ENCODE measurements at places on chromosomes 3 and 15.

DNA sequence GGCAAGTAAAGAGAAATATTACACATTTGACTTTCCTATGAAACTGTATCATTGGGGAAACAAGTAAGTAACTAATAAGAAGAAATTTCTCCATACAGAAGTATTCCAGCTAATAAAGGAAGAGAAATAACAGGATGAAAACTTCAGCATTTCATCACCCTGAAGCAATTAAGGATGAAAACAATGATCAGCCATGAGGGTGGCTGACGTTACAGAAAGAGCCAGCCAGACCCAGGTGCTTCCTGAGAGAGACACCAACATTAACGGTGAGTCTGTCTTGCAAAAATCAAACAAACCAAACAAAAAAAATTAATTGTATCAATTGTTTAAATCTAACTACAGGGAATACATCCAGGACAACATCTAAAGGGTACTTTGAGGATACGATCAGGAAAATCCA, 190.0 kb downstream of the ARRDC4 start:
- DNase-seq = no peak

- no peak for DNase-seq
These were observed 79.6 kb downstream of the MLH1 start for GRCh38 chr3:37072892-37073291.

GRCh38 chr3:136982033-136982432, 24.2 kb downstream of the IL20RB start:
- no peak for DNase-seq

DNA sequence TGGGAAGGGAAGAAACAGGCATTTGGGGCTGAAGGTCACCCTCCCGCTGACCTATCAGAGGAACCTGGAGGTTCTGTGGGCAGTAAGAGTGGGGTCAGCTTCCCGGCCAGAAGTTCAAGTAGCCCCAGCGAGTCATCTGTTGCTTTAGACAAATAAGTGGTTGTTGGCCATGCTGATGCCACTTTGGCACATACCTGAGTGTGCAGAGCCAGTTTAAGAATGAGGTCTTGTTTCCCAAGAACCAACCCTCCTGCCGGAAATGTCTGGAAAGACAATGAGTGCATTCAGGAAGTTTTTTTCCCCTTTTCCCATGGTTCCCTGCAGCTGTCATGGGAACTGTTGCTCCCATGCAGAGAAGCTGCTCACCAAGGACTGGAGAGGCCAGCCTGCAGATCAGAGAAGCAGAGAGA, 166.7 kb downstream of the ZNF621 start:
- DNase-seq = no peak

DNA sequence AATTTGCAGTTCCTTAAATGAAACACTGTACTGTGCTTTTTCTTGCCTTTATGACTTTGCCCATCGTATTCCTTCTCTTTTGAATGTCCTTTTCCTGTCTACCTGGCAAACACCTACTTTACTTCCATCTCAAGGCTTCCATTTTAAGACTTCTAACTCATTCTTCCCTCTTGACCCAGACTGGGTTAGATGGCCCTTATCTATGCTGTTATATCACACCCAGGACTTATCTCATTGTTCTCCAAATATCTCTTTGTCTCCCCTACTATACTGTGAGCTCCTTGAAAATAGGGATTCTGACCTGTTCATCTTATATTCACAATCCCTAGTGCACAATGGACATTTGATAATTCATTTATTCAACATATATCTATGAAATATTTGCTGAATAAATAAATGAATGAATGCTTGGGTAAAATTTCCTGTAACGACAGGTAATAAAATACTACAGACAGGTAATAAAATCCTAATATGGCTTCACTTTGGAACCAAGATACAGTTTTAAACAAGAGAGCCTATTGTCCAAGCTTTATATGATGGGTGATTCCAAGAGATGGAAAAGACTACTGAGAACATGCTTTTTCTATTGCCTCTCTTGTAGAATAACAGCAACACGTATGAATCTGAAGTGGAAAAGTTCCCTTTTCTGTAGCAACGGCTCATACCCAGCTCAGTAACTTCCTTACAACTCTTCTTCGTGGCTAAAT, 22.7 kb downstream of the EFL1 start:
- DNase-seq = no peak

- no peak for DNase-seq
These were observed 15.0 kb upstream of the FBLN2 start for GRCh38 chr3:13533885-13534301.

GRCh38 chr3:115666920-115667737, 43.8 kb downstream of the GAP43 start:
- DNase-seq = no peak

- DNase-seq = no peak
These were observed 5.3 kb upstream of the GUCA1C start for GRCh38 chr3:108959017-108959416.

DNA sequence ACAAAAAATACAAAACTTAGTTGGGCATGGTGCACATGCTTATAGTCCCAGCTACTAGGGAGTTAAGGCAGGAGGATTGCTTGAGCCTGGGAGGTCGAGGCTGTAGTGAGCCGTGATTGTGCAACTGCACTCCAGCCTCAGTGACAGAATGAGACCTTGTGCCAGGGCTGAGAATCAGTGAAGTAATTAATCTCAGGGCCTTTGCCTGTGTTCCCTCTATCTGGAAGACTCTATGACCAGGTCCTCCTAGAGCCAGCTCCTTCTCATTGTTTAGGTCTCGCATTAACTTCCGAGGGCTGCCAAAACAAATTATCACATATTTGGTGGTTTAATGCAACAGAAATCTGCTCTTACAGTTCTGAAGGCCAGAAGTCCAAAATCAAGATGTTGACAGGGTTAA, 41.4 kb upstream of the FLNB start:
- DNase-seq = no peak

GRCh38 chr3:5677555-5677954, 490.0 kb downstream of the EDEM1 start:
- DNase-seq = peak; percentile 1

GRCh38 chr15:81146006-81146405, 11.9 kb downstream of the CFAP161 start:
- DNase-seq = no peak

- DNase-seq = no peak
These were observed 399.9 kb downstream of the PDCD6IP start for GRCh38 chr3:34198309-34198708.

- DNase-seq = no peak
These were observed 18.7 kb downstream of the OR5H15 start for GRCh38 chr3:98185180-98185579.

GRCh38 chr15:32859251-32859650, 141.4 kb downstream of the GREM1 start:
- no peak for DNase-seq

GRCh38 chr3:112111785-112112402, 21.2 kb downstream of the GCSAM start:
- peak; percentile 10 for DNase-seq

GRCh38 chr3:30186741-30187219, 419.6 kb upstream of the TGFBR2 start:
- peak; percentile 2 for DNase-seq

DNA sequence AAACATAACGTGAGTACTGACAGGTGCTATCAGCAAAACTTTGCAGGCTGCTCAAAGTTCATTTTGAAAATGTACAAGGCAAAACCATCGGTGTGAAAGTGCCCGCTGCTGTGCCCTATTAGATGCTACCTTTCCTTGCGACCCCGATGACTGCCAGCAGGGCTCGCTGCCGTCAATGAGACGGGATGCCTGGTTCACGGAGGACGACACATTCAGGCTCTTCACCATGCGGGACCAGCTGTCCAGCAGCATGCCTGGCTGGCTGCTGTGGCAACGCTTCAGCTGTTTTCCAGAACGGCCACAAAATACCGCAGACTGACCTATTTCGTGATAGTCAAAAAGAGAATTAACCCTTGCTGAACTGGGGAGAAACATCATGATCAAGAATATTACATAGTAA, 92.7 kb upstream of the OCA2 start:
- peak; percentile 81 for DNase-seq

GRCh38 chr3:88040529-88040928, 18.3 kb downstream of the CGGBP1 start:
- DNase-seq = no peak

DNA sequence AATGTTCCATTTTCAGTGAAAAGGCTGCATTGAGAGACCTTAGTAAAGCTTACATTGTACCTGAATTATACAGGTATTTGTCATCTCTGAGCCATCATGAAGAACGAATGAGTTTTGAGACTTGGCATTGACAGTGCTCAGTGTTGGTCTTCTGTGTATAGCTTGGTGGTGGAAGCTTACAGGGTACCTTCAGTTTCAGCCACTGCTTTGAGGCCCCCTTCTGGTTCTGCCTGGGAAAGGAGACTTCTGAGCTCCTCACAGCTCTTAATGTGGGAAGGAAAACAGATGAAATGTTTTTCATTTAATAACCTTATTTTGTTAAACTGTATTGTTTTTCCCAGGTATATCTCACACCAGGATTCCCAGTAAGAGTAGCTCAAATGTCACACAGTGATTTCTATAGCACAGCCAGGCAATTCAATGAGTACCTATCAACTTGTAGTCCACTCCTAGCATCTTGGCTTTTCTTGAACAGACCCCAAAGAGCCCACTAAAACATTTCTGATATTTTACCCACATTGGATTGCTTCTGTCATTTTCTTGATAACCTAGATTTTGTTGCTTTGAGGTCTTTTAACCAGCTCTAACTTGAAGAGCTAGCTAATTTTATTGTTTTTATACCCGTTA, 5.6 kb downstream of the SERPINI1 start:
- peak; percentile 26 for DNase-seq

DNA sequence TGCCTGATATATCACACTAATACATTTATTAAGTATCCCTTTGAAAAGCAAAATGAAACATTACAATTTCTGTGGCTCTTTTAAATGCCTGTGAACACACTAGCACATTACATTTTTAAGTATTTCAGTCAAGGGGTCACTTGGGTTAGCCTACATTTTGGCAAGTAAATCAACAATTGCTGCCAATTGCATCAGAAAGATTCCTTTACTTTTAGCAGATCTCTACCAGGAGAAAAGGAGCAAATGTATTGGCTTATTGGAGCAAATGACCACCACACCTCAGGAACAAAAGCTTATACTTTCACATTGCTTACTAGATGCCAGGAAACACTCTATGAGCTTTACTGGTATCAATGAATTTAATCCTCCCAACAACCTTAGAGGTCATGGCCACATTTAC, 947.1 kb downstream of the FHIT start:
- no peak for DNase-seq

DNA sequence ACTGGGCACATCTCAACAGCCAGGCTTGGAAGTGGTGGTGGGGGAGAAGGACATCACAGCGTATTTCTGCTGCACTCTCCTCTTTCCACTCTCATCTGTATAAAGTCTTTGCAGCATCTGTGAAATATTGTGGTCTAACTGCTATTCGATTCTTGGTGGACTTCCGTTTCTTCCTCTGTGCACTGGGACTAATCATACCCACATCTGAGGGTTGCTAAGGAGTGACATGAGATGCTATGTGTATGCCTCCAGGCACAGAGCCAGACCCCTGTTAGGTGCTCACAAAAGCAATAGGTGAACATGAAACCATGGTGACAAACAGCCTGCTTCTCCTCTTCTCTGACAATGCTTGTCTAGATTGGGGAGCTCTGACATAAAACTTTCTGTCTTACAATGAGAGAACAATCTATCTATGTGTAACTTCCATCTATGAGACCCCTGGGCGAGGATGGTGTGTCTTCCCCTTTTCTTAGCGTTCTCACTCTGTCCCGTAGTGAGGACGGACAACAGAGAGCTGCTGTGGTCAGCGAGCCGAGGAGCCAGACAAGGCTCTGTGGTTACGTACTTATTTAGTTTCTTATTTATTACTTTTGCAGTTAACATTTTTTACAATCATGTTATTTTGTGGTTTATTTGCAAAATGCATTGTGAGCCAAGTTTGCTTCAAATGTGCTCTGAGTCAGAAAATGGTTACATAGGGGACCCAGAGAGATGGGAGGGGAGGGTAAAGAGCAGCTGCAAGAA, 196.7 kb upstream of the TPRG1 start:
- DNase-seq = no peak

GRCh38 chr3:142888481-142889211, at the start of gene PCOLCE2:
Gene PCOLCE2, minus strand, starts transcription at chr3:142889083. Its CDS starts 187 bp downstream, at chr3:142888896.
- DNase-seq = peak; percentile 4

- DNase-seq = no peak
These were observed 9.0 kb upstream of the APBA2 start for GRCh38 chr15:28876845-28877185.

DNA sequence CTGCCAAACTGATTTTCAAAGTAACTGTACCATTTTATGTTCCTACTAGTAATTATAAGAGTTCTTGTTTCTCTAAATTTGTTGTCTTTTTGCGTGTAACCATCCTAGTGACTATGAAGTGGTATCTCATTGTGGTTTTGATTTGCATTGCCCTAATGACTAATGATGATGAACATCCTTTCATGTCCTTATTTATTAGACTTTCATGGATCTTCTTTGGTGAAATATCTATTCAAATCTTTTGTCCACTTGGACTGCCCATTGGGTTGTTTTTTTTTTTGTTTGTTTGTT, 3.6 kb downstream of the OXSR1 start:
- no peak for DNase-seq

GRCh38 chr15:72562386-72562785, 88.3 kb downstream of the ARIH1 start:
- DNase-seq = no peak

DNA sequence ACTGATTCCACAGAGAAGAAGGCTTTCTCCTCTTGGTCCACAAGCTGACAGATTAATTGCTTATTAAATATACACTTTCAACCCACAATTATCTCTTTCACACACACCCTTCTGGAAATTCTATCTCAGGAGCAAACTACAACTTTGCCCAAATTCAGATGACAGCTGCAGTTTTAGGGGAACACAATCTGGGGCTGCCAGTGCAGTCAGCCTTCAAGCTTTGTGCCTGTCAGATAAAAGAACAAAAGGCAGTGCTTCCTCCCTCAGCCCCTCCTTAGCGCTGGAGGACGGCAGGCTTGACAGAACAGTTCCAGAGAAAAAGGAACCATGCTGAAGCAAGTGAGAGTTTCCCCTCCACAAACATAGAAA, 99.6 kb downstream of the TMCC1 start:
- DNase-seq = no peak

DNA sequence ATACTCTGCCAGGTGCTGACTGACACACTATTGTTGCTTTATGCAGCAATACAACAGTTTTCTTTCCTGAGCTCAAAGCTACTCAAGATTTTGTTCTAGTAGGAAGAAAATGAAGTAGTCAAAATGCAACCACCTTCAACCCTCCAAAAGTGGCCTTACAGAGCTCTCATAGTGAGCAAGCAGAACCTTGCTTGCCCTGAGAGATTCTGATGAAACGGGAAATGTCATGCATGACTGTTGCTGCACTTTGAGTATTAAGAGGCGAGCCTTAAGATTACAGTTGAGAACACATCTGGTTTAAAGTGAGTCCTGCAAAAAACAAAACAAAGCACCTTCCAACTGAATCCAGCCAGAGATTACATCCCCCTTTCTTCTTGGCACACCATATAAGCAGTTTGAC, 29.7 kb downstream of the MINDY4B start:
- DNase-seq = no peak
